ENCODE measurements at places on chromosomes 1 and 21.

DNA sequence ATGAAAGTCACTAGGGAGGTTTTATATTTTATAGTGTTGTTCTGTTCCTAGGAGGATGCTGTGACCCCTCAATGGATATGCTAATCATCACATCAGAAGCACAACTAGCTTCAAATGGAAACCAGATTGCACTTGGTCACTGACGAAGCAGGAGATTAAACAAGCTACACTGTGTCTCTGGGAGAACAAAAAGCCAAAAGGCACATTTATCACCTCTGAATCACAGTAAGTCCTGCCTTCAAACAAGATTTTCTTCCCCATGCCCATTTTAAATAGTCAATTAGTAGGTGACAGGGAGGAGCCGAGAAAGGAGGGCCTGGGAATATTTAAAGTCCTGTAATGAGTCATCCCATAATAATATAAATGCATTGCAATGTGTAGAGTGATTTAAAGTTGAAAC, 38.1 kb downstream of the RGS2 start:
- no peak for DNase-seq

DNA sequence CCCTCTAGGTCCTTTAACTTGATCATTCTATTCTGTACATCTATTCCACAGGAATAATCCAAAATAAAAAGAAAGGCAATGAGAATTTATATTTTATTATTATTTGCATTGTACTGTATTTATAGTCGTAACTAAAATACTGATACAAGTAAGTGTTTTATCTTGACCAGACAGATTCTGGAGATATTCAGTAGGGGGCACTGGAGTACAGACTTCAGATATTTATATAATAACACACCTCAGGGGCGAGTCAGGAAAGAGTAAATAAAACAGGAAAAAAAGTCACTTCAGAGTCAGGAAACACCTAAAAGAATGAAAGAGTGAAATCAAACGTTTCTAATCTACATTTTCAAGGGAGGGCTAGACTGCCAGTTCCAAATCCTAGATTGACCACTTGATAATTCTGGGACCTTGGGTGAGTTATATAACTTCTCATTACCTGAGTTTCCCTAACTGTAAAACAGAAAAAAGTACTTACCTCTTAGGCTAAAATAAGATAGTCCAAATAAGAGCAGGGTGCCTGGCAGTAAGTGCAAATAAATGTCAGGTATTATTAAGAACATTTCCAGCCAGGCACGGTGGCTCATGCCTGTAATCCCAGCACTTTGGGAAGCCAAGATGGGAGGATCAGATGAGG, 31.1 kb upstream of the MTF1 start:
- no peak for DNase-seq

DNA sequence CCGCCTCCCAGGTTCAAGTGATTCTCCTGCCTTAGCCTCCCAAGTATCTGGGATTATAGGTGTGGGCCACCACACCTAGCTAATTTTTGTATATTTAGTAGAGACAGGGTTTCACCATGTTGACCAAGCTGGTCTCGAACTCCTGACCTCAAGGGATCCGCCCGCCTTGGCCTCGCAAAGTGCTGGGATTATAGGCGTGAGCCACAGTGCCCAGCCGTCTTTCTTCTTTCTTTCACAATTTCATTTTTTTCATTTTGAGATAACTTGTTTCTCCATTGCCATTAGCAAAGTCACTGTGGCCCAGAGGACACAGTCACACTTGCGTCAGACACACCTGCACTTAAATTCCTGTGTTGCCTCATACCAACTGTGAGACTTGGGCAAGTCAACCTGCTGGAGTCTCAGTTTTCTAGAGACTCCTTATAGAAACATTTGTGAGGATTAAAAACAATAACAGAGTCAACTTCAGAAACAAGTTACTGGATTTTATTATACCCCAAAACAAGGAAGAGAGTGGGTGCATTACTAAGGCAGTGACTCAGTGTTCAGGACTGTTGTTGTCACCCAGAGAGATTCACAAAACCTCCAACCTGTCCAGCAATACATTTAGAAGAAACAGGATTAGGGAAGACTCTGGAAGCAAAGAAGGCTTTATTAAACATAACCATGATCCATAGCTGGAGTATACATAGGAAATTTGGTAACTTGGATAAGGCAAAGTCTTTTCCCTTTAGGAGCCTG, 2.6 kb downstream of the TEDDM1 start:
- no peak for DNase-seq

GRCh38 chr1:221937155-221937953, 195.5 kb upstream of the DUSP10 start:
- DNase-seq: no peak

DNA sequence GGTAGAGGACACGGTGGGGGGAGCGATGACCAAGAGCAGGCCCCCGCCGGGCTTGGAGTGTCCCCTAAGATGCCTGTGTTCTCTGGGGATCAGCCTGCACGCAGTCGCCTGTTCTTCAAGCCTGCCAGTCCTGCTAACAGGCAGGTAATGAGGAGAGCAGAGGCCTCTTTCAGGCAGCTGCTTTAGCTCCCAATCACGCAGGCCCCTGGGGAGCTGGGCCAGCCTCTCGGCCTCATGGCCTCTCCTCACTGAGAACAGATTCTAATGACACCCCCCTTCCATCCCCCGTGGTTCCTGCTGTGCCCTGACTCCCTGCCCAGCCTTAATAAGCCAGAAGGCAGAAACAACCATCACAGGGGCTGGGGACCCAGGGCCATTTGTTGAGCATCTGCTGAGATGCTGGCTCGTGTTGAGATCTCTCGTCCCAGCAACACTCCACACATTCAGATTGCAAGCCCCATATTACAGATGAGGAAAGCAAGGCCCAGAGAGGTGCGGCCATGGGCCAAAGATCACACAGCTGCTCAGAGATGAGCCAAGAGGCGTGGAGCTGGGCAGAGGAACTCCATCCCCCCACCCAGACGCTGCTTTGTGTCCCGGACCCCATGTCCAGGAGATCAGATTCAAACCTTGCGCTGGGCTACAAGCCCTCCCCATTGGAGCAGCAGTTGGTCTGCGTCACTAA, 71.6 kb upstream of the CASZ1 start:
- no peak for DNase-seq

DNA sequence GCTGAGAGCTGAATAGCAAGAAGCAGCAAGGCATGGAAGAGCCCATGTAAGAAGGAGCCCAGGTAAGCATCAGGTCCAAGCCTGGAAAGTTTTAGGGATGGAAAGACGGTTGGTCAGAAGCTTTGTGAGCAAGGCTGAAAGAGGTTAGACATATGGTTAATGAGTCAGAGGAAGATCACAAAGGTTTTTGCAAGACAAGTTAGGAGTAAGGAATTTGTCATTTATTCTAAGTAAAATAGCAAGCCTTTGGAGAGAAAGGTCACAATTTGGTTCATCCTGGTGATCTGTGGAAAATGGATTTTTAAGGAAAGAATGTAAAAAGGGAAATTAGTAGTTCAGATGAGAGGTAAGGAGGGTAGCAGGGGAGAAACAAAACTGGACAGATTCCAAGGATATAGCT, 106.7 kb downstream of the DPYD start:
- no peak for DNase-seq

GRCh38 chr1:26822737-26823395, 3.6 kb upstream of the ZDHHC18 start:
- no peak for DNase-seq

DNA sequence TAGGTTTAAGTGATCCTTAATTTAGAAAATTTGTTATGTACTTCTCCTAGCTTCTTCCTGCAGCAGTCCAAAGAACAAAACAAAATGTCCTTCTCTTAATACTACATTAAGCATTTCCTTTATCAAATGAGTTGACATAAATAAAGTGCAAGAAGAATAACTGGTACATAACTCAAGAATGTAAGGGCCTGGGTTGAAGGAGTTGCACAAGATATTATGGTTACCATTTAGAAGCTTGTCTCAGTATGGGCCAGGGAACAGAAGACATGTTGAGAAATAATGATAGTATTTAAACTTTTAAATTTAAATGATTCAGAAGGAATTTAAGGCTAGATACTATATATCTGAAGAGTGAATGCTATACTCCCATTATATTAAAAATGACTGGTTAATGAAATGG, 23.5 kb downstream of the SUCO start:
- DNase-seq: no peak

DNA sequence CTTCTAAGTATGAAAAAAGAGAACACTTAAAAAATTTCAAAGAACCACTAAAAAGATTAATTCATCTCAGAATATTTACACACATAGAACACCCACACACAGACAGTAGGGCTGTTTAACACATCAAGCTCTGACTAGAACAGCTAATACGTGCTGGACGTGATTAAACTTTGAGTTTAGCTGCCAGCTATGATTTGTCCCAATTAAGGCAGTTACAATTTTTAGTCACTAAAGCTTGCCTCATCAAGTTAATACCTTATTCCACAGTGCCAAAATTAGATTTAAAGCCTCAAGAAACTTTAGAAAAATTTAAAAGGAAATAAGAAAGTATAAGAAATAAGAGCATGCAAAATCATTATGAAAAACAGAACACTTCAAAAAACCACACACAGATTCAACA, 18.9 kb downstream of the SLC16A1 start:
- DNase-seq: no peak

GRCh38 chr1:208052135-208052534, 141.2 kb upstream of the CD34 start:
- DNase-seq: no peak

- DNase-seq: no peak
These were observed 83.6 kb downstream of the RUNX1 start for GRCh38 chr21:34965200-34966174.

DNA sequence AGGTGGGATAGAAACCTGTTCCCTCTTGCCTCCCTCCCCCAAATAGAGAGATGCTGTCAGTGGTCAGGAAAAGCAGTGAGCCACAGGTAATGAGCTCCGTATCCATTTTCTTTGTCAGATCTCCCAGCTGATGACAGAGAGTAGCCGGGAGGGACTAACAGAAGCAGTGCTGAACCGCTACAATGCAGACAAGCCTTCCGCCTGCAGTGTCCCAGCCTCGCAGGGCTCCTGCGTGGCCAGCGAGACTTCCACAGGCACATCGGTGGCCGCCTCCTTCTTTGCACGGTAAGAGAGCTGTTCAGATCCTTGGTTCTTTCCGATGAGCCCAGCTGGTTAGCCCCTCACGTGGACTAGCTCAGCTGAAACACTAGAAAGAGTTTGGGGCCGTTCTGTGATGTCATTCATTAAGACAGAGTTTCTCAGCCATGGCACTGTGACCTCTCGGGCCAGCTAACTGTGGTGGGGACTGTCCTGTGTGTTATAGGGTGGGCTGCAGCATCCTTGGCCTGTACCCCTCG, 264.7 kb downstream of the KIF26B start:
- no peak for DNase-seq

DNA sequence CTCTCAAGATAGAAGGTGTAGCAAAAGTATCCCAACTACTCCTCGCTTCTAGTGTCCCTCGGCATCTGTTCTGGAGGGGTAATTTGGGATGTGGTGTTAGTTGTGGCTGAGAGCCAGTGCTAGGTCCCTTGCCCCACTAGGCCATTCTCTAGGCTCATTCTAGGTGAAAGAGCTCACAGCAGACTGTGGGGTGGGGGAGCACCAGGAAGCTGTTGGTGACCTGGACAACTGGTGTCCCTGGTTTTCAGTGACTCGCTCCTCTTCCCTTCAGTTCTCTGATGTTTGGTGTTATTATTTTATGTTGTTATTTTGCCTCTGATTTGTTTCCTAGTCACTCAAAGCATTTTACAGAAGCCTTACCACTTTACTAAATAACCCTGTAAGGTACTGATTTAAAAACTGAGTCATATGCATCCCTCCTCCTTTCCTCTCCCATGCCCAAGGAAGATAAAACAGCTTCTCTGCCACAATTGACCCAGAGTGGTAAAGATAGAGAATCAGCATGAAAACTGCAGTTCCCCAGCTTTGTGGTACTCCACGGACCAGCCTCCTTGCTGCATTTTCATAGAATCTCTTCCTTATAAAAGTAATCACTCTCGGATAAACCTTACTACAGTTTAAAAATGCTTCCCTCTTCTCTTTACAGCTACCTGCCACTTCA, 14.1 kb downstream of the DYRK3 start:
- no peak for DNase-seq

GRCh38 chr1:19133360-19133759, 76.7 kb downstream of the UBR4 start:
- DNase-seq: no peak

DNA sequence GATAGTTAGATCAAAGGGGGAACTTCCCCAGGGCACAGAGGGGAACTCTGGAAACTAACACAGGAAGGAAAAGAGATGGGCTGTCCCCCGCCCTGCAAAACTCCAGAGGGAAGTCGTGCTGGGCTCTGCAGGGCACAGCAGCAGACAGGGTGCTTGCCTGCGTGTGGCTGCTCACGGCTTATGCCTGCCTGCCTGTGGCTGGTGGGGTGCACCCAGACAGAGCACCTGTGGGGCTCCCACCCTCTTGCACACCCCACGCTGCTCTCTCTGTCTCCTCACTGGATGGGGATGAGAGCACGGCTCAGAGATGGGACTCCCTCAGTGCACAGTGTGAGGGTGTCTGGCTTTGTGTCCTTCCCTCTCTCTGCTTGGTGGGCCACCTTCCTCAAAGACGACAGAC, 13.5 kb upstream of the ETV3L start:
- DNase-seq: no peak

DNA sequence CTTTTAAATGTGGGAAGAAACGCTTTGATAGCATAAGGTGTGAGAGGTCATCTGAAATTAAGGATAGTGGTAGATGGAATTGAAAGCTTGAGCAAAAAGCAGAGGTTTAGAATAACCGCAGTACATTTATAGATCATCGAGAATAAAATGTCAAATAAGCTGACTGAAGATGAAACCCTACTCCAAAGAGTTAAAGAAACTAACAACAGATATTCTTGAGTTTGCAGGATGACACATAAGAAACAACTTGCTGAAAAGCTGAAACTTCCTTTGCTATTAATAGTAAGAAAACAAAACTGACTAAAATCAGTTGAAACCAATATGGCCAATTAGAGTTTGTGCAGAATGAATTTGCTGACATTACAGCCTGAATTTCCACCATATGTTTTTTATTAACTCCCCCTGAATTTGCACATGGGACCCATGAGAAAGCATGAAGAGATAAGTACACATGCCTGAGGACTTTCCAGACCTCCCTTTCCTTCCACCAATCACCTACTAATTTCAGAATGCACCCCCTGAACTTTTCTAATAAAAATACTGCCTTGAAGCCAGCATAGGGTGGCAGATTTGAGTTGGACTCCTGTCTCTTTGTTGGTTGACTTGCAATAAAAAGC, 1.7 kb upstream of the C1orf185 start:
- no peak for DNase-seq

DNA sequence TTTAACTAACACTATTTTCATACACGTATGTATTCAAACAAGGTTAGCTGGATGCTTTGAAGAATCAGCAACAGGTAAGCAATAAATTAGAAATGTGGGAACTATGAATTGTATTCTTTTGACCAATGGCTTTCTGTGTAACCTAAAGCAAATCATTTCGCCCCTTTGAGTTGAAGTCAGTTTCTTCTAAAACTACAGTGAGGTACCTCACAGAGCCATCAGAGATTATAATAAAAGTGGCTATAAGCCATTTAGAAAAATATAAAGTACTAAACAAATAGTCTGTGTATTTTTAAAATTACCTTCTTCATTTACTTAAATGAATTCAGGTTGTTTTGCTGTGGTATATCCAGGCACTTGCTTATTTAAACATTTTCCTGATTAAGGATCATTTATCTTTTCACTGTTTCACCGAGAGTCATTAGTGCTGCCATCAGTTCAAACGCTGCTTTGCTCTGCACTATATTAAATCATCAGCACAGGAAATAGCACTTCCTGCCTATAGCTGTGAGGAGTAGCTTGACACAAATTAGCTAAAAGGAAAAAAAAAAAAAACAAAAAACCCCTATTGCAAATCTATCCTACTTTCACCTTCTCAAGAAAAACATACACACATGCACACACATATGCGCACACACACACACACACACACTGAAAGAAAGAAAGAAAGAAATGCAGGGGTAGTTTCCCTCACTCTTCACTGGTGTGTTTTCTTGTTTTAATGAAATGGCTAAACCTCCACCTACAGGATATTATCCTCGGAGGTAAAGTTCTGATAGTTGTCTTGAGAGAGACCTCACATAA, 39.8 kb upstream of the C1orf105 start:
- DNase-seq: no peak
